ENCODE measurements at places on chromosomes 11 and 22. TPM values are rescaled to one million over a fixed set of nuclear protein-coding genes. Genes with fewer than 3 reads are reported as not detected.

TMPRSS6 gene
- 39.9 TPM for total RNA-seq

ASCL2 gene
- total RNA-seq, result 2.0 TPM

AP1B1 gene
- 59.9 TPM for total RNA-seq

HPS5 gene
- 20.9 TPM for total RNA-seq

NUDT8 gene
- total RNA-seq, result 23.3 TPM

ACRV1 gene
- not detected for total RNA-seq

HBB gene
- total RNA-seq, result not detected

OTUB1 gene
- total RNA-seq, result 72.2 TPM

ASPHD2 gene
- total RNA-seq, result 9.2 TPM

TYR gene
- total RNA-seq, result not detected

PATZ1 gene
- total RNA-seq, result 20.0 TPM

HTR3B gene
- total RNA-seq, result not detected

MRGPRE gene
- total RNA-seq, result not detected

GAS2 gene
- total RNA-seq, result 0.85 TPM

APOBEC3G gene
- total RNA-seq, result 106 TPM

OR8A1 gene
- total RNA-seq, result not detected

TPH1 gene
- 0.14 TPM for total RNA-seq

NCR3LG1 gene
- 0.82 TPM for total RNA-seq

CCDC88B gene
- 74.5 TPM for total RNA-seq

MUC6 gene
- total RNA-seq, result not detected

DLG2 gene
- total RNA-seq, result 1.7 TPM

SYT13 gene
- not detected for total RNA-seq

HOATZ gene
- not detected for total RNA-seq

HSPB2 gene
- not detected for total RNA-seq

GUCY1A2 gene
- total RNA-seq, result not detected

KCNJ5 gene
- total RNA-seq, result not detected

TMPRSS13 gene
- total RNA-seq, result 2.0 TPM

LDHAL6A gene
- total RNA-seq, result not detected

KCNJ1 gene
- not detected for total RNA-seq

B3GAT1 gene
- 0.24 TPM for total RNA-seq

LRRC56 gene
- 1.6 TPM for total RNA-seq

SCGB1D2 gene
- not detected for total RNA-seq

NPAS4 gene
- not detected for total RNA-seq

ALDH3B2 gene
- not detected for total RNA-seq

TMEM126A gene
- total RNA-seq, result 45.3 TPM

MAPK11 gene
- total RNA-seq, result 23.1 TPM

PHETA2 gene
- total RNA-seq, result 2.7 TPM

KCNK4 gene
- total RNA-seq, result not detected

TSPAN18 gene
- 8.2 TPM for total RNA-seq

C22orf31 gene
- not detected for total RNA-seq

BATF2 gene
- not detected for total RNA-seq

GUCD1 gene
- 99.5 TPM for total RNA-seq

RPS6KB2 gene
- 57.5 TPM for total RNA-seq

OR5AS1 gene
- total RNA-seq, result not detected

ANKRD42 gene
- total RNA-seq, result 5.4 TPM

SLC37A2 gene
- total RNA-seq, result 0.93 TPM

EMID1 gene
- not detected for total RNA-seq

GRIK4 gene
- not detected for total RNA-seq

MUC2 gene
- total RNA-seq, result not detected

IL17REL gene
- total RNA-seq, result 1.1 TPM

PMM1 gene
- total RNA-seq, result 46.4 TPM

SHISAL1 gene
- not detected for total RNA-seq

CHADL gene
- 0.12 TPM for total RNA-seq

SCN2B gene
- total RNA-seq, result not detected

All from activated CD4-positive, alpha-beta memory T cell treated with anti-CD3 and anti-CD28 coated beads for 36 hours (primary cell).